H1 (cell line): ENCODE measurements at places on chromosomes 7 and 10. TPM values are rescaled to one million over a fixed set of nuclear protein-coding genes. Genes with fewer than 3 reads are reported as not detected.

Gene ELN
- 5.6 and 5.9 TPM in 2 replicates for total RNA-seq

DNA sequence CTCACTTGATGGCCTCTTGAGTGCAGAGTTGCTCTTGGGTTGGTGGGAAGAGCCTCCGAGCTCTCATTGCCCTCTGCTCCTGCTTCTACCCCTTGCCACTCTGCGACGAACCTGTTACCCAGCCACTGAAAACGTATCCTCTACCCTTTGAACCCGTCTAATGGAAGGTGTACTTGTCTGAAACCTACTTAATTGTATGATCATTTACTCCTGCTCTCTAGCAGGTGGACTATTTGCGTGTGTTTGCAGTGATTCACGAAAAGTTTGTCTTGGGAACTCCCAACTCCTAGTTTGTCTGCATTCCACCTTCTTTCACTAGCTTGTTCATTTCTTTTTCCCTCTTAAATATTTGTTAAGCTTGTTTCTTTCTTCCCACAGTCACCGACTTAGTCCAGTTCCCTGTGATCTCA lies 503 bp downstream of the CROT start:
- no peak for DNase-seq

GRCh38 chr10:85848756-85849155 lies 517.8 kb downstream of the GRID1 start:
- no peak for DNase-seq

DNA sequence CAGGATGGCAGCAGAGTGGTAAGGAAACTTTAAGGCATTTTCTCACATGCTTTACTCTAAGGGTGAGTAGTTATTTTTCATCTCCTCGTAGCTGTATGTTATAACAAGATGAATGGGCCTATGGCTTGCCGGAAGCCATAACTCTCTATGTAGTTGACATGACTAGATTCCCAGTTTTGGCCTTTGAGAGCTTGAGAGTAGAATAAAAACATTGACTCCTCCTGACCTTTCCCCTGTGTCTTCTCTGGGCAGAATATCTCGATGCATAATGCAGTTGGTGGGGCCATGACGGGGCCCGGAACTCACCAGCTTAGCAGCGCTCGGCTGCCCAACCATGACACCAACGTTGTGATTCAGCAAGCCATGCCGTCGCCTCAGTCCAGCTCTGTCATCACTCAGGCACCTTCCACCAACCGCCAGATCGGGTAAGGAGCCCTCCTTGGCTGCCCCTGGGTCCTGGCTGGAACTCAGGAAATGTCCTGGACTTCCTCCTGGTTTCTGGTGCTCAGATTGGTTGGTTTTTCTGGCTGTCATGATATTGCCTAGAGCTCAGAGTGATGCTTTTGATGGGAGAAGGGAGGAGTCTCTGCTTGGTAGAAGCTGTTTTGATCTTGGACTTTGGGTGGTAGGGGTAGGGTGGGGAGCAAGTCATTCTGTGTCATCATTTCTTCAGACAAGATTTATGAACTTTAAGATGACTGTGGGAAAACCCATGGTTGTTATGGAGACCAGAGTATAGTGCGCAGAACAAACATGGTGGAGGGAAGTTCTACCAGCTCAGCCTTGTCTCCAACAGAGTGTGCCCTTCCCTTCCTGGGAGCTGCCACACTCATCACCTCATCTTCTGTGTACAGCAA lies 158.0 kb downstream of the CREB5 start:
- DNase-seq, result no peak

DNA sequence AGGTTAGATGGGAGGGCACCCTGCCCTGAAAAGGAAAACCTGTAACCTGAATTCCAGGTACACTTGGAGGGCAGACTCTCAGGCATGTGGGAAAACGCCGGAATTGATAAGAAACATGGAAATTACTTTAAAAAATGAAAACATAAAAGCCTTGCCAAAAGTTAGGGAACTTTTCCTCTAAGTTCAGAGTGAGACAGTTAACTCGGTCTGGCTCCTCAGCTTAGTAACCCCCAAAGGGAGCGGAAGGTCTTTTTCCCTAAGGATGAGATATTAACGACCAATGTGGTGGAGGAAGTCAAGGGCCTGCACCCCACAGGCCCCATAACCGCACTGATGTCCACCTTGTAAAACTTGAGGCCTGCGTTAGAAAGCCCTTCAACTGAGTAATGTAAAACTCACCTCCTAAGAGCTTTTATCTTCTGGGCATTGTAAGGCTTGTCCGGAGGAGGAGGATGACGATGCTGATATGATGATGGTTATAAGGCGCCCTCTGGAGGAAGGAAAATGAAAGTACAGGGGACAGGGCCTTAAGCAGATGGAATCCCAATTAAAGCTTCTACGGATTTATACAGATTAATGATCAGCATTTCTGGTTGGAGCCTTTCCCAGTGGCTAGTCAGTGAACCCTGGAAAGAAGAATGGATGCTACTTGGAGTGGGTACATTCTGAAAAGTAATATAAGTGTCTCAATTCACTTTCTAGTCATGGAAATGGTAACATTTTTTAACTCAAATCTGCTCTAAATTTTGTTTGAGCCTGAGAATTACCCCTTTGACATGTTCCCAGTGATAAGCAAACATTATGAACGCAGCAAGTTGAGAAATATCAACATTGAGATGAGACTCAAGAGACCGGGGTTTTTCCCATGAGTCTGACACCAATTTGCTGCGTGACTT lies 694 bp downstream of the COL1A2 start:
- DNase-seq, result no peak

DNA sequence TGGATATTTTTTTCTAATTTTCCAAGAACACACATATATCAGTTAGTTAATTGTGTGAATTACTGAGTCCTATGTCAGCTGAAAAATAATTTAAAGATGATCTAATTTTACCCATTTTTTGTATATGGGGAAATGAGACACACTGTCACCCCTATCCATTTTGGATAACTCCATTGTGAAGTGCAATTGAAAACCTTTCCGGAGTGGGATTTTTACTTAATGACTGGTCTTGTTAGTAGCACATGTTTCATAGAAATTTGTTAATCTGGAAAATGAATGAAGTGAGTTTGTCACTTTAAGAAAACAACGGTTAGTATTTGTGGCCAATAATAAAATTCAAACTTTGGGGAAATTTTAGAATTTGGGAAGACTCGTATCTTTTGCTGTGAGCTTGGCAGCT lies 2.0 kb downstream of the GARS1 start:
- DNase-seq, result no peak

DNA sequence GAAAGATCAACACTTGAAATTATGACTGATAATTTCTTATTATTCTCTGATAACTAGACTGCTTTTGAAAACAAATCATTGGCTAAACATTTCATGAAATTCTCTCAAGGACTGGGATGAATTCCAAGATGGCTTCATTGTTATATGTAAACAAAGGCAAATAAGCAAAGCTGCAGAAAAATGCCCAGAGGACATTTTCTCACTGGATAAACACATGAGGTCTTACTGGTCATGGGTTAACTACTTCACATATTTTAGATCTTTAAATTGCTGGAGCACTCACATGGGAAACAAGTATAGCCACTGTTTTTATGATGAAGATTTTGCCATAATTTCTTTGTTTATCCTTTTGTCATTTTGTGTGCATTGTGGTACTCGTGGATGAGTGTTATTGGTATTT lies 239.1 kb downstream of the PHF14 start:
- no peak for DNase-seq
